ENCODE measurements at places on chromosomes 4 and X.

DNA sequence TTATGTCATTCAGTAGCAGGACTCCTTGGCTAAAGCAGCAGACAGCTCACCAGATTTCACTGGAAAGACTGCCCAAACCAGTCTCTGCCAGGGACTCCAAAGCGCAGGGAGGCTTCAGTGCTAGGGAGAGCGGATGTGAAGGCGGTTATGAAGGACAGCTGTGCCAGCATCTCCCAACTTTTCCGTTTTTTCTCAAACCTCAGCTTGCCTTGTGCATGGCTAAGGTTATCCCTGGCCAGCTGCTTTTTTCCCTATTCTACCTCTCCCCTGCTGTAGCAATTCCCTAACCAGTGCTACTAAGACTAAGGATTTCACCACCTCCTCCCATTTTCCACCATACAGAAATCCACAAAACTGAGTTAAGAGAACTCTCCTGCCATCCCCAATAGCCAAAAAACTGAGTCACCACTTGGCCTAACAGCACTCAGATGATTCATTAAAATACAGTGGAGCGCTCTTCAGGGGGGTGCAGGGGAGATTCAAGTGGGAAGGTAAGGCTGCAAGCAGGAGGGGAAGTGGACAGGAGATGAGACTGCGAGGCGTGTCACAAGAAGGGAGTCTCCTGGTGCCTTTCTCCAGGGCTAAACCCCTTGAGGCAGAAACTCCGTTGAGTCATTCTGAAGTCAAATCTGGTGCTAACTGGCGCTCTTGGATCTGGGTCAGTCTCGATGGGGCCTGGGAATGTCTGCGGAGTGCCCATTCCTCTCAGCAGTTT lies 90.7 kb downstream of the PALLD start:
- no peak for DNase-seq
- no peaks in the 10 kb centered on the region for H3K36me3 ChIP-seq
- no peak overlapping the region for H3K4me3 ChIP-seq
- peak overlapping the region; percentile 68 for H3K27ac ChIP-seq
- no peaks in the 10 kb centered on the region for H3K27me3 ChIP-seq

DNA sequence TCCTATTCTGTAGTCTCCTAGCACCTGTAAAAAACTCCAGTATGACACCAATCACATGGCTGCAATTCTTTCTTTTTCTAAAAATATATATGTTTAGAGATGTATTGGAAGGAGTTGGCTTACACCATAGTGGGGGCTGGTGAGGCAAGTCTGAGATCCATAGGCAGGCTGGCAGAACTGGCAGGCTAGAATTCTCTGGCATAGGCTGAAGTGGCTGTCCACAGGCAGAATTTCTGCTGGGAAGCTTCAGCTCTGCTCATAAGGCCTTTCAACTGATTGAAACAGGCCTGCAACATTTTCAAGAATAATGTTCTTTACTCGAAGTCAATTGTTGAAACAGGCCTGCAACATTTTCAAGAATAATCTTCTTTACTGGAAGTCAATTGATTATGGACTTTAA lies 37.0 kb downstream of the FGF2 start:
- H3K4me1 ChIP-seq: no peaks in the 10 kb centered on the region
- H3K27ac ChIP-seq: no peak overlapping the region
- no peaks in the 10 kb centered on the region for H3K36me3 ChIP-seq

DNA sequence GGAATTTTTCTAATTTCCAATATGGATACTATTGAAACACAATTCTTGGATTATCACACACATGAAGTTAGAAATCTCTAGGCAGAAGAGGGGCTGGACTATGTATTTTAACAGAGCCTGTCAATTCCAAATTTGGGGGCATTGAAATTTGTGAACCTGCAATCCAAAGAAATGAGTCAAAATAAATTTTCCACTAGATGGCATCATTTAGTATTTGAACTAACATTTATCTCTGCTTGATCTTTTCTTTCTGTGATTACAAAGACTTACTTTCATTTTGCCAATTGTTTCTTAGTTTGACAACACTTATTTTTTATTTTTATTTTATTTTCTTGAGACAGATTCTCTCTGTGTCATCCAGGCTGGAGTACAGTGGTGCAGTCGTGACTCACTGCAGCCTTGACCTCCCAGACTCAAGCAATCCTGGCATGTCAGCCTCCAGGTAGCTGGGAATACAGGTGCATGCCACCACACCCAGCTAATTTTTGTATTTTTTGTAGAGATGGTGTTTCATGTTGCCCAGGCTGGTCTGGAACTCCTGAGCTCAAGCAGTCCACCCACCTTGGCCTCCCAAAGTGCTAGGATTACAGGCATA lies 2.7 kb upstream of the PYURF start:
- H3K36me3 ChIP-seq: no peaks in the 10 kb centered on the region
- H3K4me1 ChIP-seq: no peaks in the 10 kb centered on the region
- H3K27me3 ChIP-seq: no peaks in the 10 kb centered on the region
- H3K4me3 ChIP-seq: no peak overlapping the region

DNA sequence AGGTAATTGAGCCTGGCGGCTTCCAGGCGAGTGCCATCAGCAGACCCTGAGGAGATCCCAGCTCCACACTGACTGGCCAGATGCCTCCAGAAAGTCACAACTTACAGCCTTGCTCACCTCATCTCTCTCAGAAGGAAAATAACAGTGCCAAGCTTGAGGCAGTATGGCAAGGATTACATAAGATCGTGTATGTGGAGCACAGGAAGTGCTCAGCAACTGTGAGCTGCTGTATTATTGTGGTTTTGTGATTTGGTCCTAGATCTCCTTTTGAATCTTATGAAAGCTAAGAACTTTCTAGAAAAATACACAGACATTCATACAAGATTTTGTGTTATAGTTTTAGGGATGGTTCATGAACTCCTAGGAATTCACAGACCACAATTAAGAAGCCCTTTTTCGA lies 14.0 kb downstream of the RASL11B start:
- no peak overlapping the region for H3K4me3 ChIP-seq
- H3K27ac ChIP-seq: no peak overlapping the region

- H3K4me1 ChIP-seq: no peaks in the 10 kb centered on the region
- peaks cover 12% of the 10 kb centered on the region for H3K27me3 ChIP-seq
- no peak overlapping the region for H3K27ac ChIP-seq
- H3K36me3 ChIP-seq: no peaks in the 10 kb centered on the region
Observed at GRCh38 chrX:139448996-139449395, 81.5 kb upstream of the F9 start.

DNA sequence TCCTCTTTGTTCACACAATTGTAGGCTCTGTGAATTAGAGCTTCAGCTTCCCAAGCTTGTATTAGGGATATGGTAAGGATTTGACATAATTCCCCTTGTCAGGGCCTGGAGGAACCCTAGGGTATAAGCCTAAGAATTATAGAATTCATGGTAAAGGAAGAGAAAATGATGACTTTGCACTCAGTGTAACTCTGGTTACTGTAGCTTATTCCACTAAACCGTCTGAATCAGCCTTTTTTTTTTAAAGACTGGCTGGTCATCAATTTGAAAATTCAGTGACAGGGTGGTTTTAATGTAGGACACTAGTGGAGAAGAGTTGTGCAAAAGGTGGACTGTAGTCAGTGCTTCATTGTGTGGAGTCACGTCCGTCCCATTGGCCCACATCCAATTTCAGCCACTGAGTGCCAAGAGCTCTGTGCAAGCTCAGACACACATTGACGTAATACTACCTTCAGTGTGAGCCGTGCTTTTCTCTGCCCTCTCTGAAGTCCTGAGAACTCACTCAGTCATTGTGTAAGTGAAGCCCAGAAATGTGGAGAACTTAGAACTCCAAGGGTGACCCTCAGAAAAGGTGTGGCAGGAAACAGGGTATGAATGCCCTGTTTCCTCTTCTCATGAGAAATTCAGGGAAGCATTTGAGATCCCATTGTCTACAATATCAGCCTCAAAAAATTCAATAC lies 449.8 kb downstream of the C4orf33 start:
- peak; percentile 47 for DNase-seq
- no peak overlapping the region for H3K27ac ChIP-seq
- no peaks in the 10 kb centered on the region for H3K27me3 ChIP-seq
- no peaks in the 10 kb centered on the region for H3K36me3 ChIP-seq
- no peak overlapping the region for H3K4me3 ChIP-seq
- no peaks in the 10 kb centered on the region for H3K4me1 ChIP-seq

DNA sequence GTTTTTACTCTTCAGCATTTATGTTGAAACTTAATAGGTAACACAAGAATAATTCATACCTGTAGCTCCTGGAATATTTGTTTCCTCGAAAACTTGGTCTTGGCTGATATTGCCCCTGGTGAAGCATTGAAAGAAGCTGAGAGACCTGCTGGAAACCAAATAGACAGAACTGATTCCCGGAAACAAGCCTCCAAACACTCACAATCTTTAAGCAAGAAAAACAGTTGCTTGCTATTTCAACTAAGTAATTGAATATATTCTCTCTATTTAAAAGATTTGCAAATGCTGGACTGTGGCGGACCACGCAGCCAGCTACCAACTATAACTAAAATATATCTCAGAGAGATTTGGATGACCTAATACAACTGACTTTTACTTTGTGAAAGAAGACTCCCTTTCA lies 3.6 kb downstream of the PCDH18 start:
- no peaks in the 10 kb centered on the region for H3K36me3 ChIP-seq
- no peaks in the 10 kb centered on the region for H3K27me3 ChIP-seq
- peak overlapping the region; percentile 57 for H3K4me3 ChIP-seq
- H3K4me1 ChIP-seq: no peaks in the 10 kb centered on the region

DNA sequence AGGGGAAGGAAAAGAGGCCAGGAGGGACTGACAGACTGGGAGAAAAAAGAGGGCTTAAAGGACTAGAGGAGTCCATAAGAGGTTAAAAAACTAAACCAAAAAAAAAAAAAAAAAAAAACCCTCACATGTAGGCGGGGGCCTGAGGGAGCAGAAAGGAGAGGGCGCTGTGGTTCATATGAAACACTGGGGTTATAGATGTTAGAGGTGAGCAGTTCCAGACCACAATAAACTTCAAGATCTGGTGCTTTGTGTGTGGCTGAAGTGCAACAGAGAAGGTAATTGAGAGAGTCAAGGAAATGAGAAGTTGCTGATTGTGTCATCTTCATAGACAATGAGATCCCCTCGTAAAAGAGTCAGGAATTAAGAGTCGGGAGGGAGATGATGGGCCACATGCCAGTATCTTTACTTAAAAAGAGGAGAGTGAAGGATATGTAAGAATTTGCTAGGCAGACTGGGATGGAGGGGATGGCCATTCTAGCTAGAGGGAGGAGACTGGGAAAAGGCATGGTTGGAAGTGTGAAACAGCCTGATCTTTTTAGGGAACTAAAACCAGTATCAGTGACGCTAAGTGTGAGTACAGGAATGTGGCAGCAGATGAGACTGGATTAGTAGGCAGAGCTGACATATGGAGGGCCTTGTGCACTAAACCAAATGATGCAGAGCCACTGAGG lies 18.4 kb upstream of the OGT start:
- DNase-seq: no peak
- no peak overlapping the region for H3K4me3 ChIP-seq
- peaks cover 23% of the 10 kb centered on the region for H3K27me3 ChIP-seq
- H3K27ac ChIP-seq: no peak overlapping the region
- no peaks in the 10 kb centered on the region for H3K36me3 ChIP-seq

GRCh38 chr4:8653326-8654000 lies 60.9 kb downstream of the CPZ start:
- peak; percentile 31 for DNase-seq
- peaks cover 30% of the 10 kb centered on the region for H3K27me3 ChIP-seq
- H3K4me3 ChIP-seq: no peak overlapping the region
- H3K27ac ChIP-seq: no peak overlapping the region

DNA sequence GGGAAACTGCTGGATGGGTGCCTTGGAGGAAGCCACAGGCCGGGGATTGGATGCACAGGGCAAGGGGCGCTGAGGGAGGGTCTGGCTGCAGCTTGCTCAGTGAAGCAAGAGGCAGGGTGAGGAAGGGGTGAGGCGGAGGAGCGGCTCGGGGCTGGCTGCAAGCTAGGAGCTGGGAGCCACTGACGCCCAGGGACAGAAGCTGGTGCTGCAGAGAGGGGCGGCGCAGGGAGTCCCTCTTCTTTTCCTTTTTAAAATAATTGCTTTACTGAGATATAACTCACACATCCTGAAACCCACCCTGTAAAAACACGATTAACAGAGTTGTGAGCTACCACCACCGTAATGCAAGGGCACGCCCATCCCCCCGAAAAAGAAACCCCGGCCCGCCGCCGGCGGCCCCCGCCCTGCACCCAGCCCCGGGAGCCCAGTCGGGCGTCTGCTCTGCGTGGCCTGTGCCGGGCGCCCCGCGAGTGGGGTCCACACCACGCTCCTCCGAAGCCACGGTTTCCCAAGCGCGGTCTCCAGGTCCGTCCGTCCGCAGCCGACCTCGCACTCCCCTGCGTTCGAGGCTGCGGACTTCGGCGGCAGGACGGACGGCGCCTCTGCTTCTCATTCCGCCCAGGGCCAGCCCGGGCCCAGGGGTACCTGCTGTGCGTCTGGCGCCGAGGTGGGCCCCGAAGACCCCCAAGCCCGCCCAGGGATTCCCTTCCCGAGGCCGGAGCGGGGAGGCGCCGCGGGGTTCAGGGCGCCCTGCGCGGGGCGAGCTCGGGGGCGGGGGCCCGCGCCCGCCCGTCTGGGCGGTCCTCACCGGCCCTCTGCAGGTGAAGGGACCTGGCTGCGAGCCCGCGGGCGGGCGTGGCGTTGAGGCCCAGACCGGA lies 866 bp upstream of the UVSSA start:
- H3K4me3 ChIP-seq: peak overlapping the region; percentile 92
- H3K27me3 ChIP-seq: no peaks in the 10 kb centered on the region
- DNase-seq: peak; percentile 39

DNA sequence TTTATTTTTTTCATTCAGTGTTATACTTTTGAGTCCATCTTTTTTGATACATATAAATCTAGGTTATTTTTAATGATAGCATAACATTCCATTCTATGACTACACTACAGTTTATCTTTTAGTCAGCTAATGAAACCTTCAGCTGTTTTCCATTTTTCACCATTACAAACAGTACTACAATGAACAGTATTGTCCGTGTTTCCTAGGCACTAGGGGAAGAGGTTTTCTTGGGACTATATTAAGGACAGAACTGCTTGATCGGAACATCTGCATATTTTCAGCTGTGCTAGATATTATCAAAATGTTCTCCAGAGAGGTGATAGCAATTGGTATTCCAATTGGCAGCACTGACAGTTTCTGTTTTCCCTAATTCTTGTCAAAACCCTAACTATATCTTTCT lies 44.3 kb upstream of the HCCS start:
- no peaks in the 10 kb centered on the region for H3K4me1 ChIP-seq
- no peaks in the 10 kb centered on the region for H3K36me3 ChIP-seq
- no peak overlapping the region for H3K4me3 ChIP-seq
- DNase-seq: no peak
- peaks cover 5% of the 10 kb centered on the region for H3K27me3 ChIP-seq
- no peak overlapping the region for H3K27ac ChIP-seq

DNA sequence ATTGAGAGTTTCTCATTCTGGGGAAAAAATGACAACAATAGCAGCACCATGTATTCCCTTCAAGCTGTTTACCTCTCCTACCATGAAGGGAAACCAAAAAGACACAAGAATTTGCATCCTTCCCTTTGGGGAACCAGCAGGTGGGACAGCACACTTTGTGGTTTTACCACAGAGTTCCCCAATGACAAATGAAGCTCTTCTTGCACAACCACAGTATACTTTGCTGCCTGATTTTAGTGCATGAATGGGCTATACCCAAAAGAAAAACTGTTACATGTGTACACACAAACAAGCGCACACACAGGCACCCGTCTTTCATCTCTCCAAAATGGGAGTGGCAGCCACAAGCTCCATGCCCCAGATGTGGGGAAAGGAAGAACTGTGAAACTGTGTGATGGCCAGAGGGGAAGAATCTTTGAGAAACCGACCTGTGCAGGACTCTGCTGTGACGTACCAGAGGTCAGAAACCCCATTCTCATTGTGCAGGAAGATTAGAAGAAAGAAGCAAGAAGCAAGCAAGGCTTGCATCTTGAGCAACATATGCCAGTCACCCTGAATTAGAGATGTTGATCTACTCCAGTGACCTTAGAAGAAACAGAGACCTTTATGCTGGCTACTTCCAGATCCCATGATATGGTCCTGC lies 2.7 kb upstream of the MAML3 start:
- H3K27me3 ChIP-seq: no peaks in the 10 kb centered on the region
- no peak overlapping the region for H3K27ac ChIP-seq
- no peaks in the 10 kb centered on the region for H3K4me1 ChIP-seq
- no peaks in the 10 kb centered on the region for H3K36me3 ChIP-seq
- H3K4me3 ChIP-seq: no peak overlapping the region
- no peak for DNase-seq

All from breast epithelium (tissue), 4 donors.